NCI-H1930 (cell line): ENCODE measurements at places on chromosomes 3 and 15.

- no peak for DNase-seq
These were observed 21.3 kb downstream of the VGLL3 start for GRCh38 chr3:86969500-86970189.

DNA sequence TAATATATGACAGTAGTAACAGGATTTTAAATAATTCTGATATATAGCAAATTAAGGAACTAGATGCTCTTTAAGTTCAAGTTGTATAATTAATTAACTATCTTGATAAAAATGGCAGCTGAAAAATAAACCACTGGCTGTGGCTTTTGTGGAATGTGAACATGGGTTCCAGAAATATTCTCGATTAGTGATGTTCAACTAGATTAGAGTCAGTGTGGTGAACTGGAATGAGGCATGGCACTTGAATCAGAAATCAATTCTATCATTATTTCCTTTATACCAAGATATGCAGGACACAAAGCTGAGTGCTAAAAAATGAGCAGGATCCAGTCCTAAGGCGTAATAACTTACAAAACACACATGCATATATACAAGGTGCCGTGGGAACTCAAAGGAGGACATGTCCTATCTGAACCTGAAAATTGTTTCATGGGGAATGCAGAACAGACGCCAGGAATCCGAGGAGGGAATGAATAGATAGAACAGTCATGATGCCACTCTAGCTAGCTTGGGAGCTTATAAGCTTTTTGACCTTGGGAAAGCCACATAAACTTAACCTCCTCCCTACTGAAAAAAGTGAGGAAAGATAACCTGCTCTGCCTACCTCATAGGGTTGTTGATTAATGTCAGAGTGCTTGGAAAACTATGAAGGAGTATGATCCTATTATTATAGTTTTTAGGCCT, 402.4 kb downstream of the PLCL2 start:
- no peak for DNase-seq

- no peak for DNase-seq
These were observed 32.8 kb upstream of the FAM107A start for GRCh38 chr3:58609990-58610389.

DNA sequence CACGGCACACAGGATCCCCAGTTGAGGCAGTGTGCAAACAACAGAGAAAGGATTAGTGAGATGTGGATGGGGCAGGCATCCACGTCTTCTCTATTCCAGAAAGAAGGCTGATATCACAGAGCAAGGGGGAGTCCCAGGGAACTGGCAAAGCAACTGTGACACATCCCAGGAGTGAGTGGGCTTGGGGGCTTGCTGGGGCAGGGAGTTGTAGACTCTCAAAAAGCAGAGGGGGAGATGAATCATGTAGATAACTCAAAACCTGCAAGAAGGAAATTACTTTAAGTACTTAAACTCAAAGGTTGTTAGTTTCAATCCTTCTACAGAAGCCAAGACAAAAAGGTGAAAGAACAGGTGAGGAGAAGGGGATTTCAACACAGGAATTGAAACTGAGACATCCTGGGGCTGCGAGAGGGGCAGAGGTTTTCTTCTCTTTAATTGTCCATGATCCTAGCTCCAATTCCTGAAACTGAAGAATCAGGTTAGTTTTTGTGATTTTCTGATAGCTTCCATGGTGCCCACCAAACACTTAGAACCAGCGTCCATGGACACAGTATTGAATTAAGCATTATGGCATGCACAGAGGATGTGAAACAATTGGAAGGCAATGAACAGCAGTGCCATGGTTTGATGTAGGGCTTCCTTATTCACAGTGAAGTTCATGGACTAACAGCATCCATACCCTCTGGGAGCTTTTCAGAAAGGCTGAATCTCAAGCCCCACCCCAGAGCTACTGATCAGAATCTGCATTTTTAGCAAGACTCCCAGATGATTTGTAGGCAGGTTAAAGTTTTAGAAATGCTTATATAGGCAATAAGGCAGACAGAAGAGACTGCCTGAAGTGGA, 52.0 kb downstream of the CCR3 start:
- no peak for DNase-seq

DNA sequence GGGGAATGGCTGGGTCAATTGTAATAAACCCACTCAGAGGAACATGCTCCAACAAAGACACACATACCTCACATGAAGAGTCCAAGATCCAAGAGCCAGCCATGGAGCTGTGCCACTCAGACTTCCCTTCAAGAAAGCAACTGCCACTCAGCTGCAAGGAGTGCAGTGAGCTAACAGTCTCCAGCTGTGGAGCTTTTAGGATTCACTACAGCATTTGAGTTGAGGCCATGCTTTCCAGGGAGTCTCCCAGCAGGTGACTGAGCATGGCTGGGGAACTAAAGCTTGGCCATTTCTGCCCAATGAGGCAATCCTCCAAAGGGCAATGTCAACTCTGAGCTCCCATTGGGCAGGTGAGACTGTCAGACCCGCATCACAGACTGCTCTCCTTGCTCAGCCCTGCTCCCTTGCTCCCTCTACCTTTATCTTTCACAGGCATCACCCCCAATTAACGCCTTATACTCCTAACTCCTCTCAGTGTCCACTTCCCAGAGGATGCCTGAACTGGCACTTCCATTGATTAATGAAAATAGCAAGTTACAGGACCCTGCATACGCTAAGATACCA, 165.3 kb upstream of the CTNNB1 start:
- no peak for DNase-seq

DNA sequence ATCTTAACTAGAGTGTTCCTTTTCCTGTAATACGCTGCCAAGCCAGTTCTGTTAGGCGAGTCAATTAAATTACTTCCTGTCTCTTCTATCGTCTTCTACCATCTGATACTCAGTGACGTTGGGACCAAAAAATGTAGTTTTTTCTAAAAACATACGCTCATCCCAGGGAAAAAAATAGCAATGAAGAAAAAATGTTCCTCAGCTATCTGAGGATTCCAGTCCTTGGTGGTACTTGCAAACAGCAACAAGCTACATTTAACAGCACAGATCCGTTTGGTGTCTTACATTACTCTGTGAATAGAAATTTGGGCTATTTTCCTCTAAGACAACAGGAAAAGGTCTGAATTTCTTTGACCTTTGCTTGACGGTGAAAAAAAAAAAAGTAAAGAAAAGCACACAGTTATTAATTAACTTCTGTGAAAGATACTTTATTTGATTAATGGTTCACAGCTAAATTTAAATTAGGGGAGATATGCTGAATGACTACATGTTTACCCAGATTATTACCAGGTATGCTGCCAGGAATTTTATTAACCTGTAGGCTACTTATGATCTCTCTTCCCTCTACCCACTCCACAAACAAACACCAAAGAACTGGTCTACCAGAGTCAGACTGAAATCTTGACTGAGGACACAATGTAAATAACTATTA, 254.4 kb upstream of the ZPLD1 start:
- no peak for DNase-seq

DNA sequence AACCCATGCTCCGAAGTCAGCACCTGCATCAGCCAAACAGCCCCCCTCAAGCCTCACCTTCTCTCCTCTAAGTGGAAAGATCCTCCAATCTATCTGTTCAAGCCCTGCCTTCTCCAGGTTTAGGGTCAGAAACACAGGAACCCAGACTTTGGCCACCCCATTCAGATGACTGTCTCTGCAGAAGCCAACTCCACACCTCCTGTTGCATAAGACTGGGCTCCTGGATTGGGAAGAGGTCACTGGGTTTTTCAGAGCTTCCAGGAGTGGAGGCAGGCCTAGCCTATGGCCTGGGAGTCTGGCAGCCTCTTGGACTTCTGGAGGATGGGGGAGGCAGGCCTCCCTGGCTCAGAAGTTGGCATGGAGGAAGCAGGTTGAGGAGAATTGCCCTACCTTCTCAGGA, 21.5 kb downstream of the CCDC33 start:
- no peak for DNase-seq

- no peak for DNase-seq
These were observed 38.3 kb downstream of the MYH15 start for GRCh38 chr3:108472001-108472591.

DNA sequence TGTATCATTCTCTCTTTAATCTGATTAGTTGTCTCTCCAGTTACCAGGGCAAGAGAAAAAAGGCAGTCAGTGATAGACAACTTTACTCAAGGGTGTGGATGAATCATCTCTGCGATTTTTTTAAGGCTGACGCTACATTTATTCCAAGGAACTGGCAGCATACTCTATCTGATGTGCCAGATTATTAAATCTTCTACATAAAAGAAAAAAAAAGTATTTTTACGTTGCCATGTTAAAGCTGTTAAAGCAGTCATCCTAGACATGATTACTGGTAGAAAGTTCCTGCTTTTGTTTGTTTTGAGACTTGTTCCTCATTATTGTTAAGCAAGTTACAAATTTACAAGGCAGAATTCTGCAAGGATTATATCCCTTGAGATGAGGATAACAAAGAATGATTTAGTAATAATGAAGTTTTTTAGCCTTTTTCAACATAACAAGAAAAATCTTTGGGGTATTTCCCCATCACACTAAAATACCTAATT, 121.7 kb downstream of the CBLB start:
- no peak for DNase-seq

- no peak for DNase-seq
These were observed 323.3 kb downstream of the CLSTN2 start for GRCh38 chr3:140258222-140258724.

GRCh38 chr15:29822684-29823459, 604 bp upstream of the TJP1 start:
- peak; percentile 16 for DNase-seq

- no peak for DNase-seq
These were observed 11.2 kb downstream of the UBL7 start for GRCh38 chr15:74449643-74450205.
